ENCODE measurements at places on chromosomes 13 and 19. TPM values are rescaled to one million over a fixed set of nuclear protein-coding genes. Genes with fewer than 3 reads are reported as not detected.

Gene CYSLTR2
- not detected for polyA plus RNA-seq

Gene F7
- not detected for polyA plus RNA-seq

Gene CCDC122
- polyA plus RNA-seq = 0.80 TPM

GRCh38 chr13:113804017-113804702 lies 45.1 kb downstream of the TMEM255B start:
- DNase-seq = no peak

Gene ZNF420
- polyA plus RNA-seq = 2.6 TPM

DNA sequence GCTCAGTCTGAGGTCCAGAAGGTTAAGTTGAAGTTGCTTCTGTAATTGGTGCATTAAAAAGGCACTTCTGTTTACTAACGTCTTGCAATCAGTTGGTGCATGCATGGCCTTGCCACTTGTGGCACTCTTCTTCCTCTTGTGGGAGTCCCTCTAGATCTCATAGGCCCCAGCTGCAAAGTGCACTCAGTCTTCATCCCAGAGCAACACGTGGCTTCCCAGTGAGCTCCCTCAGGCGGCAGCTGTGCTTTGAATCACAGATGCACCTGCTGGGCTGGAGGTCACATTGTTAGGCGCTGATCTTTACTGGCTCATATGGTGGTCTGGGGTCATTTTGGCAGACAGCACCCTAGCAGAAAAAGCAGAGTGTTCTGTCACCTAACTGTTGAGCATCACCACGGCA lies 215.7 kb downstream of the ZNF536 start:
- DNase-seq = no peak

GRCh38 chr19:17889609-17890214 lies 18.0 kb downstream of the SLC5A5 start:
- no peak for DNase-seq

- DNase-seq = no peak
Measured at GRCh38 chr19:11452620-11453310, 17.3 kb downstream of the PRKCSH start.

Gene SELENOV
- polyA plus RNA-seq = not detected

GRCh38 chr19:2315818-2316353 lies 7.9 kb upstream of the LINGO3 start:
- no peak for DNase-seq

DNA sequence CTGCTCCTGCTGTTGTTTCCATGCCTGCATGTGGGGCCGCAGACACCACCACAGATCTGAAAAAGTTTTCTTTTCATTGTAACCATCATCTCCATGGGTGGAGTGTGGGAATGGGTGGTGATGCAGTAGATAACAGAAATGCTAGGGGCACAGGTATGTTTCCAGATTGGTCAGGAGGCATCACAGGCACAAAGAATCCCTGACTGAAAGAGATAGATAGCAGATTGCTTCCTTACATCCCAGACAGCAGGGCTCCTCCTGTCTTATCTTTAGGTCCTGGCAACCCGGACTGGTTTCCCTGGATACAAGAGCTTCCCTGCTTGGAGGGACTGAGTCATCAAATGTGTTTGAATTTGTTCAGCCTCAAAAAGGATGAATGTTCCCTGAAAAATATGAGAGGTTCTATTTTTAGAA lies 1937.6 kb downstream of the PCDH9 start:
- DNase-seq = no peak

DNA sequence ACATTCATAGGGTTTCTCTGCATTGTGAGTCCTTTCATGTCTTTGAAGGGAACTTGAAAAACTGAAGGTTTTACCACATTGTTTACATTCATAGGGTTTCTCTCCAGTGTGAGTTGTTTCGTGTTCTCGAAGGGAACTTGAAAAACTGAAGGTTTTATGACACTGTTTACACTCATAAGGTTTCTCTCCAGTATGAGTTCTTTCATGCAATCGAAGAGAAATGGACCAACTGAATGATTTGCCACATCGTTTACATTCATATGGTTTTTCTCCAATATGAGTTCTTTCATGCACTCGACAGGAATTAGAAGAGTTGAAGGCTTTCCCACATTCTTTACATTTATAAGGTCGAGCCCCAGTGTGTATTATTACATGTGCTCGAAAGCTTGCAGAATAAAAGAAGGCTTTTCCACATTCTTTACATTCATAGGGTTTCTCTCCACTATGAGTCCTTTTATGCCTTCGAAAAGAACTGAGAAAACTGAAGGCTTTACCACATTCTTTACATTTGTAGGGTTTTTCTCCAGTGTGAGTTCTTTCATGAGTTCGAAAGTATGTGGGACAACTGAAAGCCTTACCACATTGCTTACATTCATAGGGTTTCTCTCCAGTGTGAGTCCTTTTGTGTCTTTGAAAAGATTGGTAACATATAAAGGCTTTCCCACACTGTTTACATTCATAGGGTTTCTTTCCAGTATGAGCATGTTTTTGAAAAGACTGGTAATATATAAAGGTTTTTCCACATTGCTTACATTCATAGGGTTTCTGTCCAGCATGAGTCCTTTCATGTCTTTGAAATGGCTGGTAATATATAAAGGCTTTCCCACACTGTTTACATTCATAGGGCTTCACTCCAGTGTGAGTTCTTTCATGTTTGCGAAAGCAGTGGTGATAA lies 20.7 kb downstream of the ZNF14 start:
- no peak for DNase-seq

Gene LRRC63
- polyA plus RNA-seq = 0.02 TPM

DNA sequence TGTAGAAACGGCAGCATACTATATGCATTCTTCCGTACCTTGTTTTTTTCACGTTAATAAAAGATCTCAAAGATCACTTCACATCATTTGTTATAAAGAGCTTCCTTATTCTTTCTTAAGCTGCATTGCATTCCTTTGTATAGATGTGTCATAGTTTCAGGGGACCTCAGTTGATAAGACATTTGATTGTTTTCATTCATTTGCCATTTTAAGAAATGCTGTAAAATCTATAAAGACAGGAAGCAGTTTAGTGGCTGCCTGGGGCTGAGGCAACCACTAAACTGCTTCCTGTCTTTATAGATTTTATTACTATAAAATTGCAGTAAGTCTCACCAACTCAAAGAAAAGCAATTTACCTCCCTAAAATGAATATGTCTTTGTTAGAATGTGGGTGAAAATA lies 59.4 kb downstream of the ZDHHC20 start:
- no peak for DNase-seq

- DNase-seq = no peak
Measured at GRCh38 chr13:104105418-104106355, 1039.5 kb upstream of the SLC10A2 start.

Gene ZNF44
- 3.5 TPM for polyA plus RNA-seq

- DNase-seq = no peak
Measured at GRCh38 chr13:111407381-111408131, 87.1 kb downstream of the TEX29 start.

DNA sequence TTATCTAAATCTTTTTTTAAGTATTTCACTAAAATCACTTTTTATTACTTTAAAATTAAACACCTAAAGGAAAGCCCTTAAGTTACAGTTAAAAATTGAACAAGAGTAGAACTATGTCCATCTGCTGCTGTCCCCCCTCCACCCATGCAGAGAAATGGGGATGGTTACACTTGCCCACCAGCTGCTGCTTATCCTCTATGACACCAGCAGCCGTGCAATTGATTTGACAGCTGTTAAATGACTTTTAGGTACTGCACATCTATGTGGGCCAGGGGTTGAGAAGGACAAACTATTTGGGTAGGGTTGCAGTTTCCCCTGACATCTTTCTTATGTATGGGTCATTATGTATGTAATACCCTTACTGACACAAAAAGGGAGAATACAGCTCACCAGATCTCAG lies 77.2 kb downstream of the TBC1D4 start:
- no peak for DNase-seq

Gene NLRP11
- polyA plus RNA-seq = not detected

GRCh38 chr13:92187378-92187989 lies 789.1 kb downstream of the GPC5 start:
- DNase-seq = no peak

- DNase-seq = no peak
Measured at GRCh38 chr19:6292006-6292405, 12.2 kb upstream of the MLLT1 start.

DNA sequence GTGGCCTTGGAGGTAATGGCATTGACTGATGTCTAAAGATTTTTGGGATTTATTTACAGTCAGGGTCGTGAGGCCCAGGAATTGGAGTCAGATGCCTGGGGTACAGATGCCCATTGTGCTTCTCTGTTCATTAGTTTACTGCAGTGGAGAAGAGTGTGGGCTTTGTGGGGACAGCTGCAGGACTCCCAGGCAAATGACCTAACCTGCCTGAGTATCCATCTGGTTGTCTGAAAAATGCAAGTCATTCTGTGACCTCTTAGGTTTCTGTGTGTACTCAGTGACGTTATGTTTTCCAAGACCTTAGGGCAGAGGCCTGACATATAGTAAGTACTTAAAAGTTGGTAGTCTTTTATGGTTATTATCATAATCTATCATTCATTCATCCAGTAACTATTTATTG lies 60.5 kb downstream of the SPATA13 start:
- no peak for DNase-seq

DNA sequence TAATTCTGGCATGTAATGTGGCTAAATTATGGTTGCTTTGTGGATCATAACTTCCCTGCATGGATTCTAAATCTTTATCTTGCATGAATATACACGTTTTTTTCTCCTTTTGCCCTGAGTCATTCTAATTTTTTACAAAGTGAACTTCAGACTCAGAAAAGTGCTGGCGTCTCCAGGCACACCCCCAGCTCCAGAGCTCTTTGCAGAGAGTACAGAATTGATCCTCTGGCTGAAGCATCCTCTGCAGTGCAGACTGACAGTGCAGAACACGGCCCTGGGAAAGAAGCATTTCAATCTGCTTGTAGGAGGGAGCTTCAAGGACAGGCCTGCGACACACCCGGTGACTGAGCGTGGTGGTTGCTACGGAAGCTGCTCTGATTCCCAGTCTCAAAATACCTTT lies 228.1 kb downstream of the FGF9 start:
- DNase-seq = no peak

Gene TTC9B
- not detected for polyA plus RNA-seq

DNA sequence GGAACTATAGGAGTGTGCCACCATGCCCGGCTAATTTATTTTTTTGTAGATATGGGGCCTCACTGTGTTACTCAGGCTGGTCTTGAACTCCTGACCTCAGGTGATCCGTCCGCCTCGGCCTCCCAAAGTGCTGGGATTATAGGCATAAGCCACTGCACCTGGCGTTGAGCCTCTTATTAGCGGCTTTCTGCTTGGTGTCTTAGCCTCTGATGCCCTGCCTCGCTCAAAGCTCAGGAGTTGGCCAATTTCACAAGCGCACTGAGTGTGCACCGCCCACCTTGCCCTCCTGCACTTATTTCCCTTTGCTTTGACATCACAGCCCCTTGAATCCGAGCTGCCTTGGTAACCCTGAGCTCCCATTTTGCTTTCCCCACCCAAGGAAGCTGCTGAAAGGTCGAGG lies 10.1 kb downstream of the YIPF2 start:
- no peak for DNase-seq

DNA sequence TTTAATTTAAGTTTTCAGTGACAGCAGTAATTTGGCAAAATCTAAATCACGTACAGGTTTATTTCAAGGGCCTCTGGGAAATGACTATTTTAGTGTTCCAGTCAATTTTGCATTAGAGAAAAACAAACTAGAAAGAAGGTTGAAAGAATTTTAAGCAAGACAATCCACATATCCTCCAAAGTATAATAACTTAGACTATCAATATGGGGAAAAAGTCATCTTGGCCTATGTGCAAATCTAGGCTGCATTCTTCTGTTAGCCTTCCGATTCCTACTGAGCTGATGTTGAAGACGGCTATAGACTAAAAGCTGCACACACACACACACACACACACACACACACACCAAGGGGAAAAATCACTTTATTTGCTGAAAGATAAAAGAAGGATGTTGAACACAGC lies 81.3 kb downstream of the SLITRK6 start:
- DNase-seq = no peak

All from keratinocyte (primary cell).